Karpas-422 (cell line): ENCODE measurements at places on chromosomes 4 and X. TPM values are rescaled to one million over a fixed set of nuclear protein-coding genes. Genes with fewer than 3 reads are reported as not detected.

DKC1 gene
- total RNA-seq = 58.6 and 94.0 TPM in 2 replicates

F8A2 gene
- total RNA-seq = not detected in 2 replicates

CCKAR gene
- total RNA-seq = not detected in 2 replicates

DMD gene
- total RNA-seq = not detected in 2 replicates

PHEX gene
- 1.3 TPM in 1 of 2 replicates, not detected in the other for total RNA-seq

TRPC3 gene
- not detected in 2 replicates for total RNA-seq

NWD2 gene
- total RNA-seq = not detected in 2 replicates
